ENCODE measurements at places on chromosomes 11 and 22.
A peak's percentile ranks its signal among the peaks of the same experiment; 100 is the strongest.

- no peak for DNase-seq
Measured at GRCh38 chr22:18056161-18056666, 21.6 kb upstream of the PEX26 start.

DNA sequence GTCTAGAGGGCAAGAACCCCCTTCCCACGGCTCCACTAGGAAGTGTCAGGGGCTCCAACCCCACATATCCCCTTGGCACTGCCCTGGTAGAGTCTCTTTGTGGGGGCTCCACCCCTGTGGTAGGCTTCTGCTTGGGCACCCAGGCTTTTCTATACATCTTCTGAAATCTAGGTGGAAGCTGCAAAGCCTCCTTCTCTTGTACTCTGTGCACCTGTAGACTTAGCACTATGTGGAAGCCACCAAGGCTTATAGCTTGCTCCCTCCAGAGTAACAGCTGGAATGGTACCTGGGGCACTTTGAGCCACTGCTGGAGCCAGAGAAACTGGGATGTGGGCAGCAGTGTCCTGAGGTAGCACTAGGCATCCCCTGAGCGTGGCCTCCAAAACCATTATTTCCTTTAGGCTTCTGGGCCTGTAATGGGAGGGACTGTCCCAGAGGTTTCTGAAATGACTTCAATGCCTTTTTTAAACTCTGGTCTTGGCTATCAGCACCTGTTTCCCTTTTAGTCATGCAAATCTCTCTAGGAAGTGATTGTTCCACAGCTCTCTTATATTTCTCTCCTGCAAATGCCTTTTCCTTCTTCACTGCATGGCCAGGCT is 68.4 kb downstream of the TRAF6 start:
- peak; percentile 61 for DNase-seq

GRCh38 chr11:32081129-32081641 is 9.7 kb upstream of the RCN1 start:
- DNase-seq = no peak

DNA sequence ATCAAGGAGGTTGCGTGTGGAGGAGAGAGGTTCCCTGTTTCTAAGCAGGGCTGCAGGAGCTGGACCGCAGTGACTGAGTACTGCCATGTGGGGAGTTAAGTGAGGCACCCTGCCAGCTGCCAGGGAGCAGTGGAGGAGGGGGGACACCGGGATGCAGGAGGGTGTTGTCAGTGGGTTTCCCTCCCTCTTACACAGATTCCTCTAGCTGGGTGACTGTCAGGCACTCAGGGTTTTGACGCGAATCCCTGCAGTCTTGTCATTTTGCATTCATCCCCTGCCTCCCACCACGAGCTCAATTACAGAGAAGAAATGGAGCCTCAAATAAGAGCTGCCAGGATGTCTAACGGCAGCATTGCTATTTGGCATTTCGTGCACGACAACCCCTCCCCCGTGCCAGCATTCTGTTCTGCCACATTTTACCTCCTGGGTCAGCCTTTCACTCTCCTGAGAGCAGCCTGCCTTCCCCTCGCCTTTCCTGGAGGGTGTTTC is 119.8 kb upstream of the SORL1-AS1 start:
- no peak for DNase-seq

DNA sequence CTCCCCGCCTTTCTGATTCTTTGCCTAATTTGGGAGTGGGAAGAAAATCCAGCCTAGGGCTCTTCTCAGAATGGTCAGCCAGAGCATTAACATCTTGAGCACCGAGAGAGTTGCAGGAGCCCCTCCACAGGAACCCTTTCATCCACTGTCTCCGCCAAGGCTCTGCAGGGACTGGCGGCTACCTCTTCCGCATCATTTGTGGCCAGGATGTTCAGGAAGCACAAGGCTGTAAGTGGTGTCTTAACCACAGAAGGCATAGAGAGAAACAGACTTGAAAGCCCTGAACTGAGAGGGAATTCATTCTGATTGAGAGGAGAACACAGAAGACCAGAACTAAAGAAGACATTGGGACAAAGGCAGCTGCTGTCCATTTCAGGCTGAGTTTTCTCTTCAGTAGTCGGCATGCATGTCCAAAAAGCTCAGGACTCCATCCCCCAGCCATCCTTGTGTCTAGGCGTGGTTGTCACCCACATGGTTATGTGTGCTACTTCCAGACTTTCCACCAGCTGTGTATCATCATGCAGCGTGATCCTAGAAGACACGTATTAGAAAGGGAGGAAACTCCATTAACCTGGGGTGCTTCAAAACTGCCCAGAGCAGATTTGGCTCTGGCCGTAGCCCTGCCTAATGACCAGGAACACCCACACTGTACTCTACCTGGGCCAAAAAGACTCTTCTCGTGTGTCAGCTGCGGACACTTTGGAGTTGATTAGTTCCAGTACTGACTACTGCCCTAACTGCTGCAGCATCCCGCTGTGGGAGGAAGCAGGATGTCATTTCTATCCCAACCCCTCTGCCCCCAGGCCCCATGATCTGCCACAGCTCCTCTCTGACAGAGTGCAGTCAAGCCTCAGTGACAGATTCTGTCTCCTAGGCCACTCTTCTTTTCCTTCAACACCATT is 725.1 kb downstream of the NTM start:
- DNase-seq = no peak

GRCh38 chr11:128956401-128957201 is 13.9 kb upstream of the TP53AIP1 start:
- peak; percentile 28 for DNase-seq

- DNase-seq = no peak
Measured at GRCh38 chr11:898540-899190, 11.9 kb downstream of the CHID1 start.

Data from activated CD4-positive, alpha-beta T cell treated with anti-CD3 and anti-CD28 coated beads, Interleukin-2, Interleukin-4, amounts not matched to agents 100 ng/mL and 50 ng/mL, durations not matched to agents 16 hours and 8 hours (primary cell).